ENCODE measurements at places on chromosomes 16 and 17.

DNA sequence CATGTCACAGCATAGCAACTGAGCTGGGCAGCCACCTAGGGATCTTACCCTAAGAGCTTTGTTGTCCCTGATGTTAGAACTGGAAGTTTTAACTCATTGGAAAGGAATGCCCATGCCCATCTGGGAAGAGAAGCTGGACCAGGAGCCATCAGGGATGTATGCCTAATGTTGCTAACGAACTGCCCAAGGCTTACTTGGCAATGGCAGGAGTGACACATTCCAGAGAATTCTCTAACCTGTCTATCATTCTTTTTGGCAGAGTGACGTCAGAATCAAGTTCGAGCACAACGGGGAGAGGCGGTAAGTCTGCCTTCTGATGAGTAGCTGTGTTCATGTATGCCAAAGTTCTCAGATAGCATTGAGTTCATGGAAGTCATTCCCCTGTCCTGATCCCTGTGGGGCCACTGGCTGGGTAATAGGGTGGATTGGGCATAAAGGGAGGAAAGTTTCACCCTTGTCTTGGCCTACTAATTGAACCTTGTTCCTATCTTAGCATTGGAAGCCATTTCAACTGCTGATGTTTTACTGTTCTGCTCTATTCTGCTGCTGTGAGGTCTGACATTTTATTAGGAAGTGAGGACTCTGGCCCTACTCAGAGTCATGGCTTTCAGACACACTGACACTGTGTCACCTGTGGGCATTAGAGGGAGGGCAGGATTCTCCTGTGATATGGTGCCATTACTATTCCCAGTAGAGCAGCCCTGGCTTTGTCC is 23.7 kb downstream of the MAP3K3 start:
- no peak for DNase-seq

- DNase-seq, result no peak
These were observed 46.2 kb downstream of the TUBD1 start for GRCh38 chr17:59846394-59847165.

DNA sequence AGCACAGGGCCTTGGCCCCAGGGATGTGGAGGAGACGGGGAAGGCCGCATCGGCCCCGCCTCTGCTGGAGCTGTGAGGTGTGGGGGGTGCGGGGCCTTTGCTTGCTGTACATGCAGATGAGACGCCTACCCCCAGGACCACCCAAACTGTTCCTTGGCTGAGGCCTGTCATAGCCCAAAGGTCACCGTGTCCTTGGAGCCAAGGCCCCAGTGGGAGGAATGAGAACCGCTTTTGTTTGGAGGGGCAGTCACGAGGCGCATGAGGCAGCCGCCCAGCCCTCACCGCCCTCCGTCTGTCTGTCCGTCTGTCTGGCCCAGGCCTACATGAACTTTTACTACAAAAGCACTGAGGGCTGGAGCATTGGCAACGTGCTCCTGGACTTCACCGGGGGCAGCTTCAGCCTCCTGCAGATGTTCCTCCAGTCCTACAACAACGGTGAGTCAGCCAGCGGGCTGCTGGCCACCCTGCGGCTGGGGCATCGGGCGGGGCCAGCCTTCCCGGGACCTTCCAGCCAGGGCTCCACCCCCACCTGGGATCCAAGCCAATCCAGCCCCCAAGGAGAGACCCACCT is 8.8 kb downstream of the TAX1BP3 start:
- DNase-seq, result no peak

DNA sequence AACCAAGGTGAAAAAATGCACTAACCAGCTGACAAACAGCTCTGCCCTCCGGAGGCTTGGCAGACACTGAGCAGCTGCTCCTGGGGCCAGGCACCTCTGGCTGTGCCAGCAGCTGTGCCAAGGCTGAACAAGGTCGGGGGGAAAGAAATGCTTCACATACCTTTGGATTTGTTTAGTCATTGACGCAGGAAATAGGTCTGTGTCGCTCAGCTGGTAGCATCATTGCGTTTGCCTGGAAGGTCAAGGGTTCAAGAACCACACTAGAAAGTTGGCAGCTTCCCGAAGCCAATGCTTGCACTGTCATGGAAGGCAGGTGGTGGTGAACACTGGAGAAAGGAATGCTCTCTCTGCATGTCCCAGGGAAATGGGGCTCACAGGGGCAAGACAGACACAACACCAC is 63.5 kb downstream of the PCTP start:
- DNase-seq, result no peak

- DNase-seq, result no peak
These were observed 24.8 kb upstream of the RCVRN start for GRCh38 chr17:9929871-9930270.

GRCh38 chr17:76054112-76054476 is 18.2 kb downstream of the SRP68 start:
- no peak for DNase-seq

GRCh38 chr16:8622315-8622656 is 788 bp downstream of the METTL22 start:
- no peak for DNase-seq

- no peak for DNase-seq
These were observed 37.2 kb upstream of the ULK2 start for GRCh38 chr17:19904924-19905323.

- no peak for DNase-seq
These were observed 58.6 kb downstream of the CDRT4 start for GRCh38 chr17:15408803-15409202.
